Uterus (tissue), 4 donors: ENCODE measurements at places on chromosomes 11 and 22. TPM values are rescaled to one million over a fixed set of nuclear protein-coding genes. Genes with fewer than 3 reads are reported as not detected.

Gene MMP3
- not detected for total RNA-seq

Gene TEX12
- not detected for total RNA-seq

Gene SMC1B
- total RNA-seq: not detected

Gene TRPM5
- total RNA-seq: not detected

Gene NRIP3
- total RNA-seq: 4.2 TPM

Gene APOA5
- not detected for total RNA-seq

Gene OR52I1
- total RNA-seq: not detected

Gene CCDC188
- total RNA-seq: not detected

Gene PDGFD
- 7.4 TPM for total RNA-seq

Gene DCHS1
- total RNA-seq: 26.8 TPM

Gene TLCD5
- 1.8 TPM for total RNA-seq

Gene CDCA5
- 0.77 TPM for total RNA-seq

Gene DAGLA
- 5.4 TPM for total RNA-seq

Gene NXPE1
- total RNA-seq: not detected

Gene FXYD6
- total RNA-seq: 85.3 TPM

Gene TMEM41B
- 16.5 TPM for total RNA-seq

Gene OR52H1
- 2.1 TPM for total RNA-seq

Gene OR10A6
- total RNA-seq: not detected

Gene GGT5
- total RNA-seq: 86.8 TPM

Gene SLC5A1
- total RNA-seq: not detected

Gene ABTB2
- total RNA-seq: 8.2 TPM

Gene PPME1
- 60.0 TPM for total RNA-seq

Gene VSTM5
- total RNA-seq: not detected
